ENCODE measurements at places on chromosomes 1 and 21.

DNA sequence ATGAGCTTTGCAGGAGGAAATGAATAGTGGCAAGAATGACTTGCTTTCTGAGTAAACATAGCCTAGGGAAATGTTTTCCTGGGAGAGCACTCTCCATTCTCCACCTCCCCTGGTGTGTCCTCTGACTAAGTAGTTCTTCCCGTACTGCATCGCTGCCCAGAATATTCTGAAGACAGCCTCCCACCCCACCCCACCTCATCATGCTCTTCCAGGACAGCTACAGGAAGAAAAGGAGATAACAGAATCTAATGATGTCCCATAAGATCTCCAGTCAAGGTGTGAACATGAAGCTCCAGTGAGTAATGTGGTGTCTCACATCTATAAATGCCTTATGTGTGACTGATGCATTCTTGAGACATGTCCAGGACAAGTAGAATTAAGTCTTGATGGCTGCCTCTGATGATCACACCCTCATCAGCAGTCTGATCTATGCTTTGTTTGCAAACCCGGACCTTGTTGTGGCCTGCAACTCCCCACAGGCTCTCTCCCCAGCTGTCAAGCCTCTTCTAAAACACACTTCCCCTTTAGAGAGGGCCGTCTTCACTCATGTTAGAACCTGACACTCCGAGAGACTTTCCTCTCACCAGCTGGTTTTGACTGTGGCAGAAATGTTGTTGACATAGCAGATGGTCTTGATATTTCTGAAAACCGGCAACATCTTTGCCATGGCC lies 183.0 kb downstream of the CYYR1 start:
- peak; percentile 43 for DNase-seq

DNA sequence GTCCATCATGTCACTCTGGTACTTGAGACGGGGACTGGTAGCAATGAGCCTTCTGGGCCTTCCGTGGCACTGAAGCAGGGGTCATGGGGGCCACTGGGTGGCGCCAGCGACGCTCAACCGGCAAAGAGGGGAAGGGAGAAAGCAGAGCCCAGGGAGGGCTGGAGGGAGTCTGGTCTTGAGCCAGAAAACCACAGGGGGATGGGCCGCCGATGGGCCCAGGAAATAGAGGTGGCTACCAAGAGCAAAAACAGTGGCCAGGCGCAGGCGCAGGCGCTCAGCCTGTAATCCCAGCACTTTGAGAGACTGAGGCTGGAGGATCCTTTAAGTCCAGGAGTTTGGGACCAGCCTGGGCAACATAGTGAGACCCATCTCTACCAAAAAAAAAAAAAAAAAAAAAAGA lies 21.8 kb downstream of the EXOC8 start:
- peak; percentile 39 for DNase-seq

- DNase-seq, result peak; percentile 76
Measured at GRCh38 chr1:66253330-66253921, 280.5 kb upstream of the SGIP1 start.

GRCh38 chr1:241802863-241803262 lies 45.1 kb upstream of the EXO1 start:
- no peak for DNase-seq

DNA sequence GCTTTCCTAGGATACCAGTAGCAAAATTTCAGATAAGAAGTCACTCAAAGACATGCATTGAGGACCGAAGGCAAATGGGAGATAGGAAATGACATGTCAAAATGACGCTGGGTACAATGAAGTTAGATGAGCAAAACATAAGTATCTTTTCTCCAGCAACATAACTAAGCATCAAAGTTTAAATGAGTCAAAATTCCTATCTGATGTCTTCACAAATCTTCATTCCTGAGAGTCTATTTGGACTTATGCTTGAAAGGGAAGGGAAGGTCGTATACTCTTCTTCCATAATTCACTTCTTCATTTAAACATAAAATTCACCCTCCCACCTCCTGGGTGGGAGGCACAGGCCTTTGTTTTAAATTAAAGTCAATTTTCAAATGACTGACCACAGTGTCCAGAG lies 4.1 kb upstream of the TMEM81 start:
- DNase-seq, result peak; percentile 34

- DNase-seq, result no peak
Measured at GRCh38 chr1:50155541-50155940, 46.8 kb downstream of the ELAVL4 start.

- no peak for DNase-seq
Measured at GRCh38 chr1:162229549-162229948, 147.1 kb downstream of the SPATA46 start.

DNA sequence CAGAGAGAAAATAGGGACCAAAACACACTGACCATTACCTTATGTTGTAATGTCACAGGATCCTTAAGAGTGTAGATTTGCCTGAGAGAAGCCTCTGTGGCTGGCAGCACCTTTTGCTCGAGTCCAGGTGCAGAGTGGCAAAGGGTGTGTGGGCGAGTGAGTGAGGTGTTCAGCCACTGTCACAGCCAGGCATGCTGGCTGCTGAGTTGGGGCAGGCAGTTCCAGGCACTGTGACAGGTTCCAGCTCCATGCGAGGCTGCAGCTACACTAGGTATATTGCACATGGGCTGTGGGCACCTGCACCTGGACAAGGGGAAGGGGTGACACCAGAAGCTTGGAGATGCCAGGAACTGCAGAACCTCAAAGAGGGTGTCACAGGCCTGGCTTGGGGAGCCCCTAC lies 1370.4 kb upstream of the PRMT6 start:
- DNase-seq, result no peak

DNA sequence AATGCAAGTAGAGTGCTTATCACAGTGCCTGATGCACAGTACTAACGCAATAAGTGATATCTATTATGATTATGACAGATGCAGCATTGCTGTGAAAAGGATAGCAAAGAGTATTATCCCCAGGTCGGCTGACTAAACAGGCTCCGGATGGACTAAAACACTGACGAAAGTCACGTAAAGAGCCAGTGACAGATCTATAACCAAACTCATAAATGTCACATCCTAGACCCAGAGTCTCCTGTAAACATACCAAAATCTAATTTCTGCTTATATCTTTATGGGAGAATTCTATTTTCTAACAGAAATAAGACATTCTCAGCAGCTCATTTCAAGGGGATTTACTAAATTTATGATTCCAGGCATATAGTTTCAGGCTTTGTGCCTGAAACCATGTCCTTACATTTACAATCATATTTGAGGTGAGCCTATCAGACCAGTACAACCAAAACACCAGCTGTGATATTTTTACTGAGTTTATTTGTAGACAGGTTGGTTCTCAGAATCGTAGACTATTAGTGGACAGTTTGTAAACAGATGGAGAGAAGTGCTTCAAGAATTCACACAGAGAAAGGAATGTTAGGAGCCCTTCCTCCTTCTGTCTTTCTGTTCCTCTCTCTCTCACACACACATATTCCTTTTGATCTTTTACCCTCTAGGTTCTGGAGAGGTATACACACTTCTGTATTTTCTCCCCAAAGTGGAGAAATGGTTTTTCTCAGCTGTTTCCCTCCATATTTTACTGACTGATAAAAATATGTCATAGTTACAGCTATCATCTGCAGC lies 52.4 kb upstream of the WDR26 start:
- no peak for DNase-seq

GRCh38 chr21:39055167-39055767 lies 128.0 kb downstream of the PSMG1 start:
- peak; percentile 38 for DNase-seq

- DNase-seq, result no peak
Measured at GRCh38 chr1:234823191-234824176, 213.5 kb upstream of the IRF2BP2 start.

DNA sequence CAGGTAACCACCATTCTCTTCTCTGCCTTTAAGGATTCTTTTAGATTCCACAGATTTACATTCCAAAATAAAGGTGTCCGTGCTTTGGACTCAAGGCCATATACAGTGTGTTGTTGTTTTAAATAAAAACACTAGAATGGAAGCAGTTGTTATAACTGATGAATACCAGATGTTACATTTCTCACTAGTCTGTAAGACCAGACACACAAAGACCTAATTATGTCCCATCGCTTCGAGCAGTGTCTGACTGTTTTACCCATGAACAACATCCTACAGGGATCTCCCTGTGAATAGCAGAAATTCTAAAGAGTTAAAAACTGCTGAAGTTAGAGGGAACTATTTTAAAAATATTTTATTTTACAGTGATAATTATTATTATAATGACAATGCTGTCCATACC lies 574.7 kb upstream of the ZP4 start:
- no peak for DNase-seq

DNA sequence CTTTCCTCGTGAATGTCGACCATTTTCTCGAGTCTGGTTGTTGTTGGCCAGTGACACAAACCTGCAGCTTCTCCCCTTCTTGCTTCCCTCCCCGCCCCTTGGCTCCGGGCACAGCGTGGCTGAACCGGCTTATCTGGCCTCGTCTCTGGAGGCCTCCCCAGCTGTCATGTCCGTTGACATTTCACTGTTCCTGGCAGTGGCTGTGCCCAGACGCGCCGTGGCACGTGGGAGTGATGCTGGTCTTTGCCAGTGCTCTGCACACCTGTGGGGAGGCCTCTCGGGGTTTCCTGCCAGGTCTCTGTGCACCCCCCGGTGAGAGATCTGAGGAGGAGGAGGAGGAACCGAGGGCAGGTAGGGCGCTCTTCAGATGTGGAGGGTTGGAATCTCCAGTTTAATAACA lies 23.7 kb downstream of the SKI start:
- no peak for DNase-seq

GRCh38 chr1:207815913-207816291 lies 64.0 kb downstream of the CD46 start:
- peak; percentile 44 for DNase-seq

DNA sequence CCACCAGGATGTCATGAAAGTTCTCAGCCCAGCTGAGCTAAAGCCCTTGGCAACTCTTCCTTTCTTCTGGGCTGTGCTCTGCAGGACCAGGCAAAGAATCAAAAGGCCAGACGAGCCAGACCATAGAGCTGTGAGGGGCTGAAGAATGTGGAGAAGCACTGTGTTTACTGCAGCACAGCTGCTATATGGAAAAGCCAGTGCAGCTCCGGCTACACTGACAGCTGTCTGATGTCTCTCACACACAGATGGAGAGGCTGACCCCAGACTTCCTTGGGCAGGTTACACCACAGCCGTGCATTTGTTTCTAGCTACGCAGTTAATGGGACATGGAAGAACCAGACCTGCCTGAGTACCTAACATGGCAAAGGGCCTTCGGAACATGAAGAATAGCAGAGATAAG lies 40.3 kb downstream of the CD247 start:
- DNase-seq, result no peak

- DNase-seq, result no peak
Measured at GRCh38 chr1:109995536-109995935, 11.0 kb downstream of the AHCYL1 start.

GRCh38 chr1:208393826-208394225 lies 149.6 kb upstream of the PLXNA2 start:
- no peak for DNase-seq

DNA sequence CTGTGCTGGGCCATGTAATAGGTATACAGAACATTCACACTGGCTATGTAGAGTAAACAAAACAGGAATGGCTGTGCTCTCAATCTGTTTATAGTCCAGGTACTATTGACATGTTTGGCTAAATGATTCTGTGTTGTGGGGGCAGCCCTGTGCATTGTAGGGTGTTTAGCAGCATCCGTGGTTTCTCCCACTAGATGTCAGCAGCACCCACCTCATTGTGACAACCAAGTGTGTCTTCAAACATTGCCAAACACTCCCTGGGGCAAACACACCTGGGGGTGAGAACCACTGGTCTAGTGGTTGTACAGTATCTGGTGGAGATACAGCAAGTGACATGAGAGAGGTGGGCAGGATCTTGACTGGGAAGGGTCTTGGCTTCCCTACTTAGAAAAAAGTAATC lies 80.4 kb upstream of the SPATA6 start:
- DNase-seq, result no peak

GRCh38 chr1:19852036-19852435 lies 30.2 kb upstream of the OTUD3 start:
- peak; percentile 27 for DNase-seq

DNA sequence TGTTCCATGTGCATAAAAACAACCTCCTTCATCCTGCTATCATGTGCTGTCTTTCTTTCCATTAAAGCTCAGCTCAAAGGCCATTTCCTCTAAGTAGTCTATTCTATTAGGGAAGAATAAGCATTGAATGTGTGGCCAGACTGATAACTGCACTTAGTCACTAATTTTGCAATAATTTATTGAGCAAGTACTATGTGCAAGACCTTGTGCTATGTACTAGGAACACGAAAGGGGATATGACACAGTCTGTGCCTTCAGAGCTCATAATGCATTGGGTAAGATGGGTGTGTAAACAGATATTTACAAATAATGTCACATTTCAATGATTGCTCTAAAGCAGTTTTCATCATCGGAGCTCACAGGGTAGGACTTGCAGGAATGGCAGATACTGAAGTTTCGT lies 54.2 kb downstream of the NMNAT2 start:
- no peak for DNase-seq

GRCh38 chr1:112358798-112359408 lies 37.1 kb upstream of the CTTNBP2NL start:
- DNase-seq, result peak; percentile 77
